T-helper 9 cell (primary cell): ENCODE measurements at places on chromosomes 11 and 22.
A peak's percentile ranks its signal among the peaks of the same experiment; 100 is the strongest.

- DNase-seq = no peak
Observed at GRCh38 chr22:26887456-26887855, 230.1 kb downstream of the MIAT start.

GRCh38 chr11:75421902-75422247 lies 11.1 kb downstream of the KLHL35 start:
- no peak for DNase-seq

- no peak for DNase-seq
Observed at GRCh38 chr22:46090036-46090591, 60.2 kb upstream of the PPARA start.

DNA sequence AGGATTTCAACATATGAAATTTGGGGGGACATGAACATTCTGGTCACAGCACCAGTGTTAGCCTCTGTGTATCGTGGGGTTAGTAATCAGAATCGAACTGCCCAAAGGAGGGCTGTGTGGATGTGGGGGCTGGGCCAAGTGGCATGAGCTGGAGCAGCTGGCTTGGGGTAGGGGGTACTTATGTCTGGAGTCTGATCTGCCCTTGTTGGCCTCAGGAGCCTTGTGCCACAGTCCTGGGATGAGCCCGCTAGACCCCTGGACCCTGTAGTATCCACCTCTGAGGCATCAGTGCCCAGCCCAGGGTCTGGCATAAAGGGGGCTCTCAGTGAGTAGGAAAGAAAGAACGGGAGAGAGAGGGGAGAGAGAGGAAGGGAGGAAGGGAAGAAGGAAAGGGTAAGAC lies 67.3 kb downstream of the LRRC32 start:
- no peak for DNase-seq

GRCh38 chr11:47447906-47448305 lies 1.0 kb downstream of the RAPSN start:
- DNase-seq = no peak

- no peak for DNase-seq
Observed at GRCh38 chr11:30322191-30322590, 713 bp upstream of the ARL14EP start.

GRCh38 chr11:114366331-114367243 lies 33.7 kb downstream of the C11orf71 start:
- no peak for DNase-seq

DNA sequence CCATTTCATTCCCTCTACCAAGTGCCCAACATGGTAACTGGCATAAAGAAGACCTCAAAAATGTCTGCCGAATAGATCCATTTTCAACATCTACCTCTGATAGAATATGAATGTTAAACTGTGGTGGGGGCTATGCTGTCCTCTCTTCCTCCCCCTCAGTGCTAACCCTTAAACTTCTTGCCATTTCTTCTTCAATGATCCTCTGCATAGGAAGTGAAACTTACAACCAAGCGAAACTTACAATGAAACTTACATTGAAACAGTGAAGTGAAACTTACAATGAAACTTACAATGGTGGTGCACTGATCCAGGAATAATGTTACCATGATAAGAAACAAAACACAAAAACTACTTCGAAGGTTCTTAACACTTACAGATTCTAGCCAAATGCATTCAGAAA lies 4.7 kb downstream of the RTCB start:
- no peak for DNase-seq

- no peak for DNase-seq
Observed at GRCh38 chr11:108873310-108873709, 208.4 kb downstream of the DDX10 start.

GRCh38 chr11:81211050-81211449 lies 1522.6 kb downstream of the FAM181B start:
- DNase-seq = no peak

DNA sequence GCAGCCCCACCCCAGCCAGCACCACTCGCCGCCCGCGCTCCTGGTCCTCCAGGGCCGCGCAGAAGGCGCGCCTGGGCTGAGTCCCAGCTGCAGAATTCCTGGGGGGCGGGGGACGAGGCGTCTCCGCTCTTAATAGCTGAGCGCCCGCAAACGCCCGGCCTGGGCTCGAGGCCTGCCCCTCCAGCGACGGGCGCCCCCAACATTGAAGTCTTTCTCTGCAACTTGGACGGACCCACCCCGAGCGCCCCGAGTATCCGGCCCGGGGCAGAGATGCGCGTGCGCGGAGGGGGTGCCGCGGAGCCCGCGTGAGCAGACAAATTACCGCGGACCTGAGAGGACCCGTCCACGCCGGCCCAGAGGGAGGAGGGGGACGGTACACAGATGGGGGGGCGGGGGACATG lies 6.7 kb upstream of the SYT7 start:
- peak; percentile 14 for DNase-seq

DNA sequence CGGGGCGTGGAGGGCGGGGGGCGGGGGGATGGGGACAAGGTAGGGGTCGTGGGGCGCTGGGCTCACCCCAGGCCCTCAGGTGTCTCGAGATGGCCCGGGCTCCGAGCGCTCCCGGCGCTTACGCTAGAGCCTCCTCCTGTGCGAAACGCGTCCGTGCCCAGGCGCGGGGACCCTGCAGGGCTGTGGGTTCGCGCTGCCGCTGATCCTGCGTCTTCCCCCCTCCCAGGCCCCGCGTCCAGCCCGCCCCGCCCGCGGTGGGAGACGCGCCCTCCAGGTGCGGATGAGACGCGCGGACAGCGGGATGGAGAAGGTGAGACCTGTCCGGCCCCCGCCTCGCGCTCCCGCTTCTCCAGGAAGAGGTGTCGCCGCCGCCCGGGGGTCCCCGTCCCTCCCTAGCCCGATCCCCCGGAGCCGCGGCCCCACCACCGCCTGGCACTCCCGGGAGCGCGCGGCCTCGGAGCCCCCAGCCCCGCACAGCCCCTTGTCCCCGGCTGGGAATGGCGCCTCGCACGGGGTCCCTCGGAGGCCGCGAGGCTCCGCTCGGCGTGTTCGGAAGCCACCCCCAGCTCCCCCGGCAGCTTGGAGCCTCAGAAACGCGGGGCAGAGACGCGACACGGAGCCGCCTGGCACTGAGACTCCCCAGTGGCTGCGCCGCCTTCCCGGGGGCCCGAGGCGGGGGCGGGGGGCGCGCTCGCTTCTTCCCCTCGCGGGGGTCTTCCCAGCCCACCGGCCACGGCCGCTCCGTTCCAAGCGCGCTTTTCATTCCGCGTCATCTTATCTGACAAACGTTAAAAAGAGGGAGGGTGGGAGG lies 27.6 kb upstream of the TOLLIP start:
- DNase-seq = peak; percentile 39

DNA sequence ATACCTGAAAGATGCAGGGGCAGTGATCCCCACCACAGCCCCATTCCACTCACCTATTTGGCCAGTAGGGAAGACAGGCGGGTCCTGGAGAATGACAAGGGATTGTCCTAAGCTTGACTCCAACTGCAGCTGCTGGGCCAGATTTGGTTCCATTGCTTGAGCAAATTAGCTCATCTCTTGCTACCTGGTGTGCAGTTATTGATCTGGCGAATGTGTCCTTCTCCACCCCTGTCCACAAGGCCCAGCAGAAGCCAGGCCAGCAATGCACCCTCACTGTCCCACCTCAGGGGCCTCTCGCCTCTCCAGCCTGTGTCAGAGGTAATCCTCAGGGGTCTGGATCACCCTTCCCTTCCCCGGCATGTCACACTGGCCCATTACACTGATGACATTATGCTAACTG lies 23.3 kb downstream of the TSPAN32 start:
- no peak for DNase-seq

DNA sequence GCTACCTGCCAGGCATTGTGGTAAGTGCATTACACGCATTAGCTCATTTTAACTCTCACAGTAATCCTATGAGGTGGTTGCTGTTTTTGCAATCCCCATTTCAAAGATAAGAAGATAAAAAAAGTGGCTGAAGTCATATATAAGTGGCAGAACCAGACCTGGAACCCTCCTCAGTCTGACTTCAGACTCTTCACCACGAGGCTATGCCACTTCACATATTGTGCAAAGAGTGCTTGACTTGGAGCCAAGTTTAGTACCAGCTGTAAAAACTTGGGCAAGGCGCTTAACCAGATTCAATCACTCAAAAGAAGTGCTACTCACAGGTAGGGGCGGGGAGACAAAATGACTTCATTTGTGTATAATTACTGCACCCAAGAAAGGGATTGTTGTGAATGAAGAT lies 15.3 kb downstream of the BPIFC start:
- no peak for DNase-seq

- DNase-seq = no peak
Observed at GRCh38 chr11:132909021-132909606, 623.2 kb downstream of the OPCML start.

DNA sequence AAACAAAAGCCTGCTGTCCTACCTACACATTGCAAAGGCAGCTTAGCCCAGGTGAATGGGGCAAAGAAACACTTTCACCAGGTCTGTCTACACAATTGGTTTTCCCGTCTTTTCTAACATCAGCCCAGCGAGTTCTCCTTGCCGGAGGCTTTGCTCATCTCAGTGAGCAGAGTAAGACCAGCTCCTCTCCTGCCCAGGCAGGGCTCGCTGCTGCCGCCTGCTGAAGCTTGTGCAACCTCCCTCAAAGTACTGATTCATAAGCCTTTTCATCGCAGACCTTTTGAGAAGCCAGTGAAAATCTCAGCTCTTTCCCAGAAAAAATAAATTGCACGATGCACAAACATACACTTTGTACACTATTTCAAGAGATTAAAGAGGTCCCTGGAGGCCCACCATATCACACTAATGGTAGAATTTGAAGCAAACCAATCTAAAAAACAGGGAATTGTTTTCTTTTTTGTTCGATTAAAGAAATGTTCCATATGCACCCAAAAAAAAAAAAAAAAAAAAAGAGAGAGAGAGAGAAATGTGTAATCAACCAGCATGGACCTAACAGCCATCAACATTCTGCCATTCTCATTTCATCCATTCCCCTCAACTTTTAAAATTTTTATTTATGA lies 328.1 kb upstream of the MPPED2 start:
- DNase-seq = no peak

GRCh38 chr11:114061681-114062049 lies 2.2 kb downstream of the ZBTB16 start:
- no peak for DNase-seq

DNA sequence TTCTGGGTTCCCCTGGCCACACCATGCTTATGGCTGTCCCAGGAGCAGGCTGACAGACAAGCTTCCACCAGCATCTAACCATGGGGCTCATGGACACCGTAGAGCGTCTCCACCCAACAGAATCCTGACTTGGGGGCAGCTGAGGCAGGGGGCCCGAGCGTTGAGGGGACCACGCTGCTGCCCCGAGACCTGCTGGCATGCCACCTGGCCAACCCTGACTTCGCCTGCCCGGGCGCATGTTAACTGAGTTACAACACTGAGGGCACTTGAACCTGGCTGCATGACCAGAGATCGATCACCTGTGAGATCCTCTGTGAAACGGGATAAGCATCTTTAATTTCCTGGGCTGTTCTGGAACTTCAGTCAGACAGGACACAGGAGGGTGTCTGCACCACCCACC lies 13.7 kb downstream of the PPM1F start:
- no peak for DNase-seq

DNA sequence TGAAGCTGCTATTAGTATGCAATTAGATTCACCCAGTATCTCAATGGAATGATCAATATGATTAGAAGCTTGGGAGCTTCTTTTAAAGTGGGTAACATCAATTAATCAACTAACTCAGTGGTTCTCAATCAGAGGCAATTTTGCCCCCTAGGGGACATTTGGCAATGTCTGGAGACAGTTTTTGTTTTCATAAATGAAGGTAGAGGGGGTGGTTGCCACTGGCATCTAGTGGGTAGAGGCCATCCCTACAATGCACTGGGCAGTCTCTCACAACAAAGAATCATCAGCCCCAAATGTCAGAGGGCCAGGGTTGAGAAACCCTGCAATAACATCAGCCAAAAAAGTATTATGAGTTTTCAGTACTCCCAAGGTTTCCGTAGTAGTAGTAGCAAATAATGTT lies 5.9 kb upstream of the AMOTL1 start:
- DNase-seq = no peak

DNA sequence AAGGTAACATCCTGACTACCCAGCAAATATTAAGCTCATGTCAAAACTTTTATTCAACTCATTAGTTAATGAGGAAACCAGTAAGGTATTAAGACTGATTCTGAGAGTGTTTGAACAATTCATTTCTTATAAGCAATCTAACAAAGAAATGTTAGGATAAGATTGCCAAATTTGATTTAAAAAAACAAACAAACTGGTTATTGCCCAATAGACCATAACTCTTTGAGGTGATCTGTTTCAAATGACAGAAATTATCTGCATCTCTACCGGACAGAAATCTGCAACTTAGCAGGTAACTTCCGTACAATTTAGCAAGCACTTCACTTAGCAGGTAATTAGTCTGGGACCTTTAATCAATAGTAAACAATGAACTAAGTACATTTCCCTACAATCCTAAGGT lies 82.9 kb upstream of the BARX2 start:
- no peak for DNase-seq

DNA sequence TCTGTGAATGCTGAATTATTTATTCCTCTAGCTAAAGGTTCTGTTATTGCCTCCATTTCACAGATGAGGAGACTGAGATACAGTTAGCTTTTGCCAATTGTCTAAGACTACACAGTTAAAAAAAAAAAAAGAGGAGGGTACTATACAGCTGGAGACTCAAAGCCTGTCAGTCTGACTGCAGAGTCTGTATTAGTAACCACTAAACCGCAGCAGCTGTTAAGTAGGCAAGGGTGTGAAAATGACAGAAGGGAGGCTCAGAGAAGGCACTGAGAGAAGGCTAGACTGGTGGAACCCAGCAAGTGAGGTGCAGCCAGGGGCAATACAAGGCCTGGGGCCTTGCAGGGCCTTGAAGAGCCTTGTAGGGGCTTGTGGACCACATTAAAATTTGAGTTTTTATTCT lies 181.2 kb downstream of the CSNK2A3 start:
- DNase-seq = peak; percentile 21

- DNase-seq = no peak
Observed at GRCh38 chr11:80441821-80442220, 1001.0 kb upstream of the TENM4 start.

DNA sequence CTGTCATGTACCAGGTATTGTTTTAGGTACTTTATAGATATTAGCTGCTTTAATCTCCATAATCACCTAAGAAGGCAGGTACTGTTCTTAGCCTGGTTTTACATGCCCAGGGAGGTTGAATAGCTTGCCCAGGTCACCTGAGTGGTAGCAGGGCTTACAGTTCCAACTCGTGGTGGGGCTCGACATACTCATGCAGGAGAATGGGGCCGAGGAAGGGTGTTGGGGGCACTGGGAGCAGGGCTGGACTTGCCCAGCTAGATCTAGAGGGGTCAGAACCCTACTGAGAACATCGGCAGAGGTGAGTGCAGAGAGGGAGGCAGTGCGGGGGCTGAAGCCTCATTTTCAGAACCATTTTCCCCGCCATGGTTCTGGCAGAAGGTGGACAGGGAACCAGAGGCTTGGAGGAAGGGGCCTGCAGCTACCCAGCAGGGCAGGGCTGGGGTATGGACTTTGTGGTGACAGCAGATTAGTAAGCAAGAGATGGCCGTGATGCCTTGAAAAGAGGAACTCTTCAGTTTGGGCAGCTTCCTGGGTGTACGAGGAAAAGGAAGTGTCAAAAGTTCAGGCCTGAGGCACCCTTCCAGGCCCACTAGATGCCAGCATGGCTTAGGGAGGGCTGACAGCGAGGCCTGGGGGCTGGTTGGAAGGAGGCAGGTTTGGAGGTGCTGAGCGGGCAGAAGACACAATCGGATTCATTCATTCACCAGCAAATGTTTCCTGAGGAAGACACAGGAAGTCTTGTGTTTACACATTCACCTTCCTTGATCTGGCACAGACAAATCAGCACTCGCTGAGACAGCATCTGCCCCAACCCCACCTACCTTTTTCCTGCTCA lies 54.7 kb upstream of the LYVE1 start:
- DNase-seq = no peak
